ENCODE measurements at places on chromosomes 2 and 18.
A peak's percentile ranks its signal among the peaks of the same experiment; 100 is the strongest.

GRCh38 chr2:105721991-105722511, 22.7 kb upstream of the NCK2 start:
- DNase-seq = no peak

- DNase-seq = no peak
These were observed 10.2 kb downstream of the PREPL start for GRCh38 chr2:44351088-44351487.

GRCh38 chr2:27281855-27282559, at the start of gene TRIM54:
Gene TRIM54 (plus strand): TSS chr2:27282429. CDS start chr2:27282732, 303 bp downstream.
- DNase-seq = no peak

DNA sequence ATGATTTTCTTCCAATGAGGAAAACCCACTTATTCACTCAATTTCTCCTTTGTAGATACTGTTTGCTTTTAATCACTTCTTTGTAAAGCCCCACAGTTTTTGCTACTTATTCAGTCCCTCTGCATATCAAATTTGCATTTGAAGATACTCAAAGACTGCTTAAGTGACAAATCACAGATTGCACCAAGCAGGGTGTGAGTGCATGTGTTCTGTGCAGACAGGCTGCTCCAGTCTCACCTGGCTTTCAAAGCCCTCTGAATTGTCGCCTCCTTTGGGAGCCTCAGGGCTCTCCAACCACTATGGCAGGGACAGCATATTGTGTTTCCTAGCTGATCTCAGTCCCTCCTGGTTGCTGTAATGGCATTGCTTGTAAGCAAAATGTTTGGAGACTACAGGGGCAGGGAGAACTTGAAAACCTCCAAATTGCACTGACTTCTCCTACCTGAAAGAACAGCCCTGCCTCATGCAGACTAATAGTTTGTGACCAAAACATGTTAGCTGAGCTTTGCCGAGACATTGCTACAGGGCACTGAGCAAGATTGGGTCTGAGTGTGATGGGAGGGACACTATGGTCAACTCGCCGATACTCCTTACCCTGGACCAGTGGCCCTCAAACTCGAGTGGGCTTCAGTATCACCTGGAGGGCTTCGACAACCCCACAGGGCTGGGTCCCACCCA, 96.8 kb downstream of the POLE4 start:
- DNase-seq = no peak

DNA sequence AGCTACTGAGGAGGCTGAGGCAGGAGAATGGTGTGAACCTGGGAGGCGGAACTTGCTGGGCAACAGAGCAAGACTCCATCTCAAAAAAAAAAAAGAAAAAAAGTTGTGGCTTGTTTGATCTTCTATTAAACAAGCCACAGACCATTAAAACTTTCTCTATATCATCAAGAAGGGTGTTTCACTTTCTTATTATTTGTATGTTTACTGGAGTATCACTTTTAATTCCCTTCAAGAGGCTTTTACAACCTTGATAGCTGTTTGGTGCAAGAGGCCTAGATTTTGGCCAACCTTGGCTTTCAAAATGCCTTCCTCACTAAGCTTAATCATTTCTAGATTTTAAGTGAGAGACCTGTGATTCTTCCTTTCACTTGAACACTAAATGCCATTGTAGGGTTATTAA, 339.1 kb downstream of the TSN start:
- DNase-seq = no peak

GRCh38 chr2:199988151-199988550, 32.8 kb downstream of the MAIP1 start:
- peak; percentile 31 for DNase-seq

GRCh38 chr2:116952254-116952653, 862.2 kb upstream of the DDX18 start:
- DNase-seq = no peak

GRCh38 chr2:240686460-240686859, 3.8 kb upstream of the AQP12B start:
- no peak for DNase-seq

DNA sequence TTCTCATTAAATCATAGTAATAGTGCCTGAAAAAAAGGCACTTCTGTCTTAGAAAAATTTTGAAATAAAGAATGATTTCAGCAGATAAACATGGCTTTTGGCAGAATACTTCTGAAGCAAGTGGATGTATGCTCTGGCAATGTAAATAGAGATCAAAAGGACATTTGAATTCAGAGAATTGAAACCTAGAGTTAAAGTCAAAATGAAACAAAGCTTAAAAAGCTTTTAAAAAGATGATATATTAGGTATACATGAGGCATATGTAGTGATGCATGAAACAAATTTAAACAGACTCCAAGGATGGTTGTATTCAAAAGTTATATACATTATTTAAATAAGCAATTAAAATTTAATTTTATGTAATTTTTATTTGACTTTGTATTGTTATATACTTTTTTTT, 1344.5 kb upstream of the TMEFF2 start:
- DNase-seq = no peak

GRCh38 chr2:17083902-17084301, 418.3 kb upstream of the CYRIA start:
- no peak for DNase-seq

DNA sequence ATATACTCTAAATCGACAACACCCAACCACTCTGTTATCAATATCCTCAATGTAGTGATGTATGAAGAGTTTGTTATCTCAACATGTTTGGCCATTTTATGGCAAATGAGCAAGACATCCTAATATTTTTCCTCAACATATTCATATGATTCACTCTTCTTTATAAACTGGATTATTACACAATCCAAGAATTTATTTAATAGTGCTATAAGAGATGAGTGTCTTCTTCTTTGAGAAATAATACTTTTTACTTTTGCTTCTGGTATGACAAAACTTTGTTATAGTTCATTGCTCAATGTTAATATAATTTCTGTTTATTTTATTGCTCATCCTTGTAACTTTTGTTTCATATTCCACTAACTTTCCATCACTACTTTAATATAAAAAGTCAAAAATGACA, 44.3 kb downstream of the SCN9A start:
- DNase-seq = no peak
